ENCODE measurements at places on chromosomes 2 and 18.
A peak's percentile ranks its signal among the peaks of the same experiment; 100 is the strongest.

- no peak for DNase-seq
Measured at GRCh38 chr2:195716466-195716865, 59.4 kb downstream of the SLC39A10 start.

GRCh38 chr2:117212562-117212961 is 601.9 kb upstream of the DDX18 start:
- DNase-seq = no peak

DNA sequence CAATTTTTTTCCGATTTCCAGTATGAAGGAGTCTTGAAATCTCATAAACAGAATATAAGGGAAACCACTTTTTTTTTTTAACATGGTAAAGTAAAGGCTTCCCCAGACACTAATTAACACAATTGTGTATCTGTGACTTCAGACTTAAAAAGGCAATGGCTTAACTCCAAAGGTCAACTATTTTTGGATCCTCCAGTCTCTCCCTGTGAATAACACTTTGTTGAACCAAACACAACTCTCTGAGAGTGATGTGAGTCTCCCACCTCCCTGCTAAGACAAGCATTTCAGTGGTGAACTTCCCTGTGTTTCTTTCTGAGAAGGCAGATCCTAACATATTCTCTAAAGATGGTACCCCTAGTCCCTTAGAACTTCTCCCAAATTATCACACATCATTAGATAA is 219.6 kb upstream of the RBBP8 start:
- DNase-seq = no peak

DNA sequence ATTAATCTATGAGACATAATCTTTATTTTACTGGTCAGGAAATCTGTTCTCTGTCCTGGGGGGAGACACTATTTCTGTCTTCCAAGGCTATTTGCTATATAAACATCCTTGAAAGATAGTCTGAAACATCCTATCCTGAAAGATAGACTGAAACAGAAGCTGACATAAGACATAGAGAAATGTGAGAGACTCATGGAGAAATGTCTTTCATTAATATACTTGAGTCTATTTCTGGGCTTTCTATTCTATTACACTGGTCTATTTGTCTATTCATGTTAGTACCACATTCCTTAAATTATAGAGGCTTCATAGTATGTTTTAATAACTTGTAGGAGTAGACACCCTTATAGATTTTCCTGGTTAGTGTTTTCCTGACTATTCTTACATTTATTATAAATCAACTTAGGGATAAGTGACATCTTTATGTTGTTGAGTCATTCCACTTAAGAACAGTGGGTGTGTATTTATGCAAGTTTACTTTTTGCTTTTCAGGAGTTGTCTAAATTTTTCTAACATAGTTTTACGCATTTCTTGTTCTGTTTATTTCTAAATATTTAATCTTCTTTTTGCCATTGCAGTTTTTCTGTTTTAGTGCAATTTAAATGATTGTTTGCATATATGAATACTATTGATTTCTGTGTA is 244.9 kb upstream of the ZSWIM2 start:
- no peak for DNase-seq

DNA sequence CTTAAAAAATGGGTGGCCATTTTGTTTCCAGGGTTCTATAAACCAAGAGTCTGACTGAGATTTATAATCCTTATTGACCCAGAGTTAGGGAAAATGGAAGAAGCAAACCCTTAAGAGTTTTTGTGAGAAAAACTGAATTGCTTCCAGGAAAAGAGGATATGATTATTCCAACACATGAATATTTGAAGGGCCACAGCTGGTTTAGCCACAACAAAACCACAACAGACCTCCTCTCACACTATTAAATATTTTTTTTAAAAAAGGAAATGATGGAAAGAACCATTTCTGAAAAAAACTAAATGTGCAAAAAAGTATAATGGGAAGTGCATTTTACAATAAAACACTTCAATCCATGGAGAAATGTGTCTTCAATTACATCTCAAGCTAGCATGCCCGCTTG is 182.7 kb downstream of the ETAA1 start:
- no peak for DNase-seq

- peak; percentile 10 for DNase-seq
Measured at GRCh38 chr2:23351388-23352141, 33.4 kb upstream of the KLHL29 start.

DNA sequence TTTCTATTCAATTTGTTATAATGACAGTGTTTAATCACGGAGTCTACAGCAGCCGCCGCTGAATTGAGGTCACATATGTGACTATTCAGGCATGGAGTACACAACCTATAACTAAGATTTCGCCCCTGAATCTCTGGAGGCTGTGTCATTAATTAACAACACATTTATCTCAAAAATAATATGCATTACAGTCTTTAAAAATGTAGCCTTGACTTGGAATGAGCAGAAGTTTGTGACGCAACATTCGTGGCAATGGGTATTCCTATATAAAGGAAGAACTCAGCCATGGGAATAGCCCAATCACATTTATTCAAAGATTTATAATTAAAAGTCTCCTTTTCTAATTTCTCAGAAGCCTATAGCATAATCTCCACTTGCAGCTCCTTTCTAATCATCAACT is 60.6 kb upstream of the LYPD1 start:
- DNase-seq = no peak

GRCh38 chr2:2797797-2798196 is 466.7 kb upstream of the MYT1L start:
- no peak for DNase-seq

Measured in activated T-helper 9 cell treated with anti-CD3 and anti-CD28 coated beads, Interleukin-2, amount 50 U/mL, for 16 hours (primary cell).